ENCODE measurements at places on chromosomes 3 and 15.

- H3K27me3 ChIP-seq, result no peaks in the 10 kb centered on the region
- DNase-seq, result no peak
- H3K27ac ChIP-seq, result no peak overlapping the region
- H3K36me3 ChIP-seq, result no peaks in the 10 kb centered on the region
- H3K4me1 ChIP-seq, result peaks cover 33% of the 10 kb centered on the region
These were observed 14.0 kb downstream of the RYK start for GRCh38 chr3:134236505-134237170.

GRCh38 chr15:101087172-101087769 lies 164.6 kb downstream of the CHSY1 start:
- H3K27ac ChIP-seq, result no peak overlapping the region
- H3K27me3 ChIP-seq, result no peaks in the 10 kb centered on the region
- no peak for DNase-seq
- H3K36me3 ChIP-seq, result no peaks in the 10 kb centered on the region

- no peak for DNase-seq
- no peak overlapping the region for H3K4me3 ChIP-seq
- no peak overlapping the region for H3K27ac ChIP-seq
These were observed 891.5 kb downstream of the ROBO2 start for GRCh38 chr3:77931255-77932009.

DNA sequence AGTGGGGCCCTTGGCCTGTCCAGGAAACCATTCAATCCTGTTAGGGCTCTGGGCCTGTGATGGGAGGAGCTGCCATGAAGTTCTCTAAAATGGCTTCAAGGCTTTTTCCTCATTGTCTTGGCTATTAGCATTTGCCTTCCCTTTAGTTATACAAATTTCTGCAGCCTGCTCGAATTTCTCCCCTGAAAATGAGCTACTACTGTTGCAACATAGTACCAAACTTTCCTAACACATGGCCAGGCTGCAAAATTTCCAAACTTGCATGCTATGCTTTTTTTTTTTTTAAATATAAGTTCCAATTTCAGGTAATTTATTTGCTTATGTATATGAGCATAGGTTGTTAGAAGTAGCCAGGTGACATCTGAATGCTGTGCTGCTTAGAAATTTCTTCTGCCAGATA lies 560.8 kb upstream of the TBL1XR1 start:
- no peak overlapping the region for H3K27ac ChIP-seq
- no peaks in the 10 kb centered on the region for H3K4me1 ChIP-seq
- H3K27me3 ChIP-seq, result no peaks in the 10 kb centered on the region
- DNase-seq, result no peak

- H3K27ac ChIP-seq, result no peak overlapping the region
- no peak overlapping the region for H3K4me3 ChIP-seq
- no peaks in the 10 kb centered on the region for H3K4me1 ChIP-seq
- peaks cover 4% of the 10 kb centered on the region for H3K27me3 ChIP-seq
These were observed 77.9 kb upstream of the NTRK3 start for GRCh38 chr15:88334436-88334835.

GRCh38 chr15:69456208-69457166 lies 3.9 kb downstream of the RPLP1 start:
- H3K4me1 ChIP-seq, result peaks cover 33% of the 10 kb centered on the region
- no peak for DNase-seq
- peaks cover 33% of the 10 kb centered on the region for H3K36me3 ChIP-seq
- H3K27me3 ChIP-seq, result no peaks in the 10 kb centered on the region
- H3K27ac ChIP-seq, result no peak overlapping the region
- no peak overlapping the region for H3K4me3 ChIP-seq

GRCh38 chr3:127690106-127690505 lies 17.4 kb downstream of the ABTB1 start:
- H3K27me3 ChIP-seq, result no peaks in the 10 kb centered on the region
- no peaks in the 10 kb centered on the region for H3K4me1 ChIP-seq

- H3K4me3 ChIP-seq, result no peak overlapping the region
- H3K27ac ChIP-seq, result no peak overlapping the region
- no peaks in the 10 kb centered on the region for H3K4me1 ChIP-seq
- H3K27me3 ChIP-seq, result no peaks in the 10 kb centered on the region
These were observed 65.3 kb downstream of the LRTM1 start for GRCh38 chr3:54862526-54862925.

GRCh38 chr15:42171122-42171521 lies 14.7 kb upstream of the PLA2G4F start:
- no peak overlapping the region for H3K27ac ChIP-seq
- H3K4me3 ChIP-seq, result no peak overlapping the region
- H3K27me3 ChIP-seq, result no peaks in the 10 kb centered on the region
- peaks cover 89% of the 10 kb centered on the region for H3K36me3 ChIP-seq

DNA sequence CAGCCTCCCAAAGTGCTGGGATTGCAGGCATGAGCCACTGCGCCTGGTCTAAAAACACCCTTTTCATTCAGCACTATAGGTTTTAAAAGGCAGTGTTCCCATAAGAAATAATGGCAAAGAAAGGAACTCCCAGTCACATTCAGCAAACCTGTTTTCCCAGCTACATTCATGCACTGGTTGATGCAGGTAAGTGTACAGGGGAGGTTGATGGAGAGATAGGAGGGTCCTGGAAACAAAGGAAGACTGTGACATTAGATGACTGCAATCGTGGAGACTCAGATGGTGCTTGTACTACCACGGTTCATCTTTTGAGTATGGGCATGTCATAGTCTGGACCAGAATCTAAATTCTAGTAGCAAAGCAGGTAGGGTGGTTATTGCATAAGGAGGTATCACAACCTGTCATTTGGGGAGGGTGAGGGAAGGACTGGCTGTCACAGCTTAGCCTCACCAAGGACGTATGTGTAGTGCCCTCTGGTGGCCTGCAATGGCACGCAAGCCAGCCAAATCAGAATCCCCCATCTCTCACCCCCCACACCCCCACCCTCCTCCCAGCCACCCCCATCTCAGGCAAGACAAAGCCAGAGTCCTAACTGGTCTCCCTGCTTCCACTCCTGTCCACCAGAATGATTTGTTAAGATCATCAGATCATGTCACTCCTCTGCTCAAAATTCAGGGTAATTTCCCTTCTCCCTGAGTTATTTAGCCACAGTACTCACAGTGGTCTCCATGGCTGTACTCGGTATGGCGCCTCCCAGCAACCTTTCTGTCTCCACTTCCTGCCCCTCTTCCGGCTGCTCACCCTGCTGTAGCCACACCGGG lies 28.8 kb upstream of the UBL7 start:
- no peak overlapping the region for H3K4me3 ChIP-seq
- H3K4me1 ChIP-seq, result peaks cover 10% of the 10 kb centered on the region
- DNase-seq, result peak; percentile 83
- H3K27me3 ChIP-seq, result no peaks in the 10 kb centered on the region
- no peaks in the 10 kb centered on the region for H3K36me3 ChIP-seq

DNA sequence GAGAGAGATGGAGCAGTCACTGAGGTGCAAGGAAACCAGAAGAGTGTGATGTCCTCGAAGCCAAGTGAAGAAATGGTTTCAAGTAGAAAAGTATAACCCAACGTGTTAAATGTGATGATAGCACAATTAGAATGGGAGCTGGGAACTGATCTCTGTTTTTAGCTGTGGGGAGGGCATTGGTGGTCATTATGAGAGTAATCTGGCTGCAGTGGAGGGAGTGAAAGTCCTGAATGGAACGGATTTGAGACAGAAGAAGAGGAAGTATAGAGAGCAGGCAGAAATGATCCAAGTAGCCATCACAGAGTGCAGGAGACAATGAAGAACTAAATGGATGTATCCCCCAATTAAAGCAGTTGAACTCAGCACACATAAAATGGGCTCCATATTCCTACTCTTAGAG lies 235.3 kb downstream of the IGSF11 start:
- no peak overlapping the region for H3K4me3 ChIP-seq
- H3K27me3 ChIP-seq, result no peaks in the 10 kb centered on the region
- H3K27ac ChIP-seq, result no peak overlapping the region
- H3K36me3 ChIP-seq, result no peaks in the 10 kb centered on the region
- DNase-seq, result no peak

DNA sequence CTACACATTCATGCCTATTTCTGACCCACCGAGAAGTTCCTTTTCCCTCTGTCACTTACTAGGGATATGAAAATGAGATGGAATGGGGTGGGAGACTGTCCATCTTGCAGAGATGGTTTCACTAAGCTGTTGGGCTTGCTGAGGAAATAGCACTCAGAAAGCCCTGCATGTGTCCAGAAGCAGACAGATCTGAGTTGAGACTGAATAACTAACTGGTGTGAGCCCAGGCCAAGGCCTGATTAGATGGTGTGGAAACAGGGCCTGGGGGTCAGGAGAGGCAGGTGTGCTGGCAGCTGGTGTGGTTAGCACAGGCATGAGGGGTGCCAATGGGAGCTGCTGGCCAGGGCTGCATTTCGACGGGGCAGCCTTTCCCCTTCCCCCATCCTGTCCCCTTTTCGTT lies 72.1 kb downstream of the CLSTN2 start:
- DNase-seq, result no peak
- H3K27me3 ChIP-seq, result no peaks in the 10 kb centered on the region
- no peaks in the 10 kb centered on the region for H3K4me1 ChIP-seq
- no peak overlapping the region for H3K4me3 ChIP-seq

GRCh38 chr3:89606151-89606550 lies 498.7 kb downstream of the EPHA3 start:
- H3K36me3 ChIP-seq, result no peaks in the 10 kb centered on the region
- H3K27ac ChIP-seq, result no peak overlapping the region
- no peaks in the 10 kb centered on the region for H3K27me3 ChIP-seq
- no peaks in the 10 kb centered on the region for H3K4me1 ChIP-seq

GRCh38 chr3:133448478-133449122 lies 48.7 kb downstream of the BFSP2 start:
- no peaks in the 10 kb centered on the region for H3K36me3 ChIP-seq
- H3K4me1 ChIP-seq, result peaks cover 38% of the 10 kb centered on the region
- no peaks in the 10 kb centered on the region for H3K27me3 ChIP-seq
- DNase-seq, result no peak
- H3K27ac ChIP-seq, result peak overlapping the region; percentile 73

DNA sequence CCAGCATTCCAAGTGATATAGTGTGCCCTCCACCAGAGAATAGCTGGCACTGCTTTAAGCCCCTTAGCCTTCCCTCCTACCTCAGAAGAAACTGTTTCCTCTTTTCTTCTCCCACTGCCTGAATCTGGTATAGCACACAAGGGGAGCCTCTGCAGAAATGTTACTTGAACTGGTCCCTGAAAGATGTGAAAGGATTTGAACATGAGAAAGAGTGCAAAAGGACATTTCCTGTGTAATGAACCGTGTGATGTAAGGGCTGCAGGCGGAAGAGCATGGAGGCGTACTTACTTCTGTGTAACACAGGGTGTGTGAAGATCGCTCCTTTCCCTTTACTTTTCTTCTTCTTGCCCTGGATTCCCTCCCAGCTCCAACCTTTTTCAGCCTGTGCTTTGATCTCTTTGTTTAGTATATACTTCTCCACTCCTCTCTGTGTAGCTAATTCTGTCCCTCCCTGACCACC lies 8.4 kb downstream of the TMOD3 start:
- peak overlapping the region; percentile 64 for H3K4me3 ChIP-seq
- H3K4me1 ChIP-seq, result peaks cover 72% of the 10 kb centered on the region
- H3K27ac ChIP-seq, result no peak overlapping the region
- H3K36me3 ChIP-seq, result no peaks in the 10 kb centered on the region
- DNase-seq, result peak; percentile 10

GRCh38 chr3:35602395-35602936 lies 36.9 kb upstream of the ARPP21 start:
- H3K27ac ChIP-seq, result no peak overlapping the region
- no peak for DNase-seq
- H3K4me3 ChIP-seq, result no peak overlapping the region
- no peaks in the 10 kb centered on the region for H3K27me3 ChIP-seq

DNA sequence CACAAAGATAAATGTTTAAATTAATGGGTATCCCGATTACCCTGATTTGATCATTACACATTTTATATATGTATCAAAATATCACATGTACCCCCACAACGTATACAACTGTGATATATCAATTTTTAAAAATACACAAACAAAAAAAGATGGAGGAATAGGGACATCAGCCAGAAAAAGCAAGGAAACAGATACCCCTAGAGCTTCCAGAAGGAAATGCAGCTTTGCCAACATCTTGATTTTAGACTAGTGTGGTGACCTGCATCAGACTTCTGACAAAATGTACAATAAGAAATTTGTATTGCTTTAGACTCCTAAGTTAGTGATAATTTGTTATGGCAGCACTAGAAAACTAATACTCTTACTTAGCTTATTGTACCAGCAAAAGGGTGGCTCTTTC lies 483.8 kb downstream of the TUSC7 start:
- H3K27ac ChIP-seq, result no peak overlapping the region
- no peaks in the 10 kb centered on the region for H3K27me3 ChIP-seq
- no peak overlapping the region for H3K4me3 ChIP-seq
- H3K4me1 ChIP-seq, result no peaks in the 10 kb centered on the region
- DNase-seq, result no peak

DNA sequence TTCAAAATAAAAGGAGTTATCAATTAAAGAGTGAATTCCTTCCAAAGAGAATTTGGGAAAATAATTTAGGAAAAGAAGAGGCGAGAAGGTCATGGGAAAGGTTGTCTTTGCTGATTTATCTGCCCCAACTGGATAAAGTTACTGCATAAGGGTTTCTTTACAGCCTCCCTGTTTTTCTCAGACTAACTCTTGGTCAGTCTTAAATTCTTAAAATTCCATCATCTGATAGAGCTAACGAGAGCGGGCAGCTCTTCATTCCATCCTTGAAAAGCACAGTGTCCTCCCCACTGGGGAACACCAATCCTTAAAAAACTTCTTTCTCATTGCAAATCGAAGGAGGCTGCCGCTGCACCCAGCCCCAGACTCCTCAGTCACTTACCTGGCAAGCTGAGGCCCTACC lies 107.2 kb downstream of the PGPEP1L start:
- H3K4me3 ChIP-seq, result no peak overlapping the region
- H3K27ac ChIP-seq, result no peak overlapping the region
- H3K36me3 ChIP-seq, result no peaks in the 10 kb centered on the region

- H3K27ac ChIP-seq, result no peak overlapping the region
- no peak overlapping the region for H3K4me3 ChIP-seq
- H3K4me1 ChIP-seq, result no peaks in the 10 kb centered on the region
- H3K27me3 ChIP-seq, result no peaks in the 10 kb centered on the region
- H3K36me3 ChIP-seq, result no peaks in the 10 kb centered on the region
These were observed 7.9 kb downstream of the CCR1 start for GRCh38 chr3:46200211-46200610.

- H3K27ac ChIP-seq, result no peak overlapping the region
- no peak overlapping the region for H3K4me3 ChIP-seq
- no peaks in the 10 kb centered on the region for H3K4me1 ChIP-seq
- no peaks in the 10 kb centered on the region for H3K27me3 ChIP-seq
These were observed 276.9 kb downstream of the TLE3 start for GRCh38 chr15:69820819-69821218.

DNA sequence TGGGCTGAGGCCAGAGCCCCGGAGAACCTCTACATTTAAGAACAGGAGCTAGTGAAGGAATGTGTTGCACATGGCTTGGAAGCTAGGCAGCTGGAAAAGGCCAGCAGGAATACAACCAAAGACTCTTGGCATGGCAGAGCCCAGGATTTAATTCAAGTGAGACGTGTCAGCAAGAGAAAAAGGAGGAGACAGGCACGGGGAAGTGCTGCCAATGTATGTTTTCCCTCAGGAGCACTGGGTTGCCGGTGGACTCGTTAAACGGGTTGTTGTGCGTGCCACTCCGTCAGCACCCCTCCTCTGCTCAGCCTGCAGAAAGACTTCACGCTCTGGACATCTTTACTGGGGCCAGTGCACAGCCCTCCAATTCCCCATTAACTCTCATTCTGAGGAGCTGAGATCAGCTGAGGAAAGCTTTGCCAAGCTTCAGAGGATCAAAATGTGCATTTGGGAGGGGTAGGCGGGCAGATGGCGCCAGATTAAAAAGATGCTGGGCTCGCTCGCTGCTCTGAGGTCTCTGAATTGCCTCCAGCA lies 103.7 kb downstream of the PDZRN3 start:
- no peaks in the 10 kb centered on the region for H3K36me3 ChIP-seq
- H3K4me3 ChIP-seq, result no peak overlapping the region
- H3K4me1 ChIP-seq, result no peaks in the 10 kb centered on the region
